ENCODE measurements at places on chromosomes 3 and 15.

DNA sequence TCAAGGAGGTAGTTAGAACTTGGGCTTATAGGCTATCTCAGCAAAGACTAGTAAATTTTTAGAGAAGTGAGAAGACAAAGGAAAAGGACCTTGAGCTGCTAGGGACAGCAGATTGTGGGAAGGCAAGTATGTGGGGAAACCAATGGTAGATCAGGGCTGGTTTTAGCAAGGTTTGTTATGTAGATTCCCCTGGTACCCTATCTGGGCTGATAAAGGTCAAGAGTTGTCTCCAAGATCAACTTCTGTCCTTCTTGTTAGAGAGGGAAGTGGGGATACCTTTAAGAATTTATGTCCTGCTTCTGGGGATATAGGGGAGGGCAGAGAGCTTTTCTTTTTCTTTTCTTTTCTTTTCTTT is 28.9 kb downstream of the KAT2B start:
- DNase-seq = no peak

GRCh38 chr15:87752250-87752951 is 504.1 kb downstream of the NTRK3 start:
- DNase-seq = no peak

DNA sequence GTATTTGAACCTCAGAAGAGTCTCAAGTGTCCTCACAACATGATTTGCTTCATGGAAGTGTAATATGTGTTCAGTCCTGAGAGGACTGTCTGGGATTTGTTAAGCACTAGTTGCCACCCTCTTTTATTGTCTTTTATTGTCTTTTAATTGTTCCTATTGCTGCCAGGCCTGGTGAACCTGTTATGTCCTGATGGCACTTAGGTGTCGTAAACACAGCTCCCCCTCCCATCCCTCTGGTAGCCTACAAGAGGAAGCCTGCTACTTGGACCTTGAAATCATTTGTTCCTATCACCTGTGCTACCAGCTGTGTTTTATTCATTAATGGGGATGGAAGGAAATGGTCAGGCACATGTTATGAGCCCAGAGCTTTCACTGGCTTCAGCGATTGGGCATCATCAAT is 19.3 kb downstream of the CCNB2 start:
- DNase-seq = no peak

DNA sequence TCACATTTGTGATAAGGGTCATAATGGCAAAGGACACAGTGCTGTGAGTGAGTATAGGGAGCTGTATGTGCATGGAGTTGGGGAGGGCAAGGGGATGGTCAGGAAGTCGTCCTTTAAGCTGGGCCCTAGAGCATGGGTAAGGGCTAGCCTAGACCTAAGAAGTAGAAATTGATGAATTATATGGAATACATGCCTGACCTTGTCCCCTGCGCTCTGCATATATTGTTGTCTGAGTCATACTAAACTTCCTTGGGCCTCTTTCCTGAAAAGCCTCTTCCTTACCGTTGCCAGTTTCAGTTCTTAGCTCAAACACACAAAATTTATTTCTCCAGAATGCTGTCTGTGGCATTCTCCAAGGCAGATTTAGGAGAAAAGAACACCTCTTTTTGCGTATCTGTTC is 4.6 kb downstream of the SNRK start:
- DNase-seq = no peak

GRCh38 chr3:72418244-72418643 is 430.0 kb downstream of the SHQ1 start:
- DNase-seq = no peak

- DNase-seq = no peak
These were observed 4.4 kb downstream of the ACAP2 start for GRCh38 chr3:195438371-195438770.

DNA sequence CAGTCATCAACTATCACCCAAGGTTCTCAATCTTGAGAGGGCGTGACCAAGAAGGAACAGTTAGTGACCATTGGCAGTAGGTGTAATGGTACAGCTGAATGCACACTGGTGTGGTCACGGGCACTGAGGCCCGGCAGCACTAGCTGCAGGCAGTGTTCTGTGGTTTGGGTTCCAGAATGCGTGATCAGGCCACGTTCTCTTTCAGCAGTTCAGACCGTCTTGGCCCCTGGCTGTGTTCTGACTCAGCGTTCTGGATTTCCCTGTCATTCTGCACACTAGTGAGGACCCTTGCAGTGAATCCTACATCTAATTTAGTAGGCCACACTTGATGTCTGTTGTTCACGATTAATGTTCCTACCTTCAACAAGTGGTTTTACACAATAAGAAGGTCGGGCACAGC is 220.5 kb upstream of the SLCO3A1 start:
- DNase-seq = no peak

- DNase-seq = no peak
These were observed 12.8 kb upstream of the TOPAZ1 start for GRCh38 chr3:44228900-44229299.

DNA sequence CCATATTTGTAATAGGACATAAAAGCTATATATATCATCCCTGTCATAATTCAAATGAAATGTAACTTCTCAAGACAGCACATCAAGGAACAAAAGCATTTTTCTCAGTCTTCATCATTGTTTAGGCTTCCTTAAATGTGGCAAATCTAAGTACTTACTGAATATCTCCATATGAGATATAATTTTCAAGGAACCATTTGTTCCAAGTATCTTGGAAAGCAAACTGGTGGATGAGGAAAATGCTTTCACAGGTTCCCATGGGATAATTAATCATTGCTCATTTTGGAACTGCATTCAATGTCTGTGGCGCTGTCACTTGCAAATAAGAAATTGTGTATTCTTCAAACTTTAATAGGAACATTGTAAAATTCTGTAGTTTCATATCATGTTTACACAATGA is 52.6 kb upstream of the ZNF385D start:
- DNase-seq = no peak

- DNase-seq = no peak
These were observed 30.2 kb downstream of the IDH3A start for GRCh38 chr15:78179286-78179840.

DNA sequence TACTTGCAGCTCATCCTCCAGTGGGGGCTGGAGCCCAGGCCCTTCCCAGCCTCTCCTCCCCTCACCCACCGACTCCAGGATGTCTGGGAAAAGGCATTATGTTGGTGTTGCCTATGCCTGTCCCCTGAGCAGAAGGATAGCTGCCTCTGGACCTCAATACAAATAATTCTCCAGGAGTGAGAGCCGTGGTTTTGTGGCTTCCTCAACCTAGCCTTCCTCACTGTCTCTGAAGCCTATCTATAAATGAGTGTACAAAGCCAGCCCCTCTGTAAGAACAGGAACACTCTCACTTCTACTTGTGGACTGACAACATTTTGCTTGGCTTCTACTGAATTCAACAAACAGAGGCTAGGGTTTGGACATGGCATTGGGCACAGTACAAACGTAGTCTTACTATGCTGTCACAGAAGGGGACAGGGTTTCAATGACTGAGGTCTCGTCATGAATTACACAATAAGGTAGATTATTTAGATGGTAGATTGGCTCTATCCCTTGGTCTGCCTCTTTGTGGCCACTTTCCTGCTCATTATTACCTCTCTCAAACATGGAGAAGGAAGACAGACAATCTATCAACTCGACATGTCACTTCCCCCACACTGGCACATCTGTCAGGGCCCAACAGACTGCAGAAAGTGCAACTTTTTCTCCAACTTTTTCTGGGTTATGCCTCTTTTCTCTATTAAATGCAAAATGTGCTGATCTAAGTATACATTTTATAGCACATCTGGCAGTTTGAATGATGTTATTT is 82.8 kb upstream of the MEX3B start:
- DNase-seq = no peak

DNA sequence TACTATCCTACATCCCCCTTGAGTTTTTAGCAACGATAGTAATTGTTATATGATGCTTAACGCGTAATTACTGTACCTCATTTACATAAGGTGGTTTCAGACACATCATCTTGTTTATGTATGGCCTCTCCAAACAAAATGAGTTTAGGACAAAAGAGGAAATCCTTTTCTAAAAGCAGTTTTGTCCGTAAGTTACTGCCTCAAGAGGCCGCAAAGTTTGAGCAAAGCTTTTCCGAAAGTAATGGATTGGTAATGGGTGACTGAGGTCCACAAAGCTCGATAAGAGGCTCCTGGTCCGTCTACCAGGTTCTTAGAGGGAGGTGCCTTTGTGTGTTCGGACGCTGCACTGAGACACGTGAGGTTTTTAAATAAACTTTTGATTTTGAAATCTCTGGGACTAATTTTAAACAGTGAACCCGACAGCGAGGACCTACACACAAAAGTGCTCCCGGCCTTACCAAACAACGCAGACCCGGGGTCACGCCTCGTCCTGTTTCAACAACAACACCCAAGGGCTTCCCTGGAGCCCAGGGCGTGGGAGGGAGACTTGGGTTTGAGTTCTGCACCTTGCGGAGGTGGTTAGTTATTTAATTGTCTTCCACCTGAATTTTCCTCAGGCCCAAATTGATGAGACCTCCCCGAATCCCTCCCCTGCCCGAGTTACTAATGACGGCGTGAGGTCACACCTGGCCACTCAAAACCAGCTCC is 456 bp upstream of the C15orf61 start:
- no peak for DNase-seq

GRCh38 chr15:56978898-56979662 is 60.6 kb downstream of the TCF12 start:
- DNase-seq = no peak

DNA sequence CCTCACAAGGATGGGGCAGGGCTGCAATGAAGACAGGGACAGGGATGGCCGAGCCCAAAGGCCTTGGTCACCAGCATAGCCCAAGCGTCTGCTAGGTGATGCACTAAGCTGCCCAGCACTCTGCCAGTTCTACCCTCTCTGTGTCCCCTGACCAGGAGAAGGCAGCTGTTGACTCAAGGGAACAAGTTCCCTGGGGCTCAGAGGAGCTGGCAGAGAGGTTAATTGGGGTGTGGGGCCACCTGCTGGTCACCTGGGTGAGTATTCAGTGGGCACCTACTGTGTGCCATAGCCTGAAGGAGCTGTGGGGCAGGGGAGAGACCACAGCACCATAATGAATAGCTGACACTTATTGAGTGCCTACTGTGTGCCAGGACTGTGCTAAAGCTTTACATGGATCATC is 22.0 kb upstream of the DOCK3 start:
- no peak for DNase-seq

DNA sequence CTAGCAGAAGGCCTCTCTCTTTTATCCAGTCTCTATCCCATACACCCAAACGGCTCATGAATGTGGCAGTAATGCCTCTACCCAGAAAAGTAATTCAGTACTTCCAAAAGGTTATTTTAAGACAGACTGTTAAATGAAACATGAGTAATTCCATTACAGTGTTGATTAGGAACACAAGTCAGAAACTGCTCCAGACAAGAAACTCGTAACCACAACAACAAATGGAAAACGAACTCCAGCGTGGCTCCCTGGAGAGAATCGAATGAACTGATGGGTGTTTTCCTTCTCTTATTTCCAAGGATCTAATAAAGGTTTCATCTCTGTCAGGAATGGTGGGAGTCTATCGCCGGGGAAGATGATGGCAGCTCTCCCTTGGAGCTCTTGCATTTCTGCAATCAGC is 228.4 kb downstream of the MAGI1 start:
- no peak for DNase-seq

DNA sequence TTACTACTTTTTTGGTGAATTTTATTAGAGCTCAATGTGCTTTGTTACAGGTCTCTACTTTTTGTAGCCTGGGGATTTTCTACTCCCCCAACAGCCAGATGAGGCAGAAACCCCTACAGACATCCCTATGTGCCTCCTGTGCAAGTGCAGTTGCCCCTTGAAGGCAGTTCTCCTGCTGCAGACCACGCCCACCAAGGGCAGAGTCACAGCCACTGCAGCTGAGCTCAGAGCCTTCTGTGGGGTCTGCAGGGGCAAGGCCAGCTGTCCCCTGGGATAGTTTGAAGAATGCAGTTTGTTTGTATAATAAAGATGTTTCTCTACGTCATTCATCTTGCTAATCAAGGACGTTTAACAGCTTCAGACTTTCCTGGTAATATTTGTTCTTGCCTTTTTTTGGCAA is 76.8 kb downstream of the NPAP1 start:
- DNase-seq = no peak

- no peak for DNase-seq
These were observed 170.2 kb downstream of the FNDC3B start for GRCh38 chr3:172209333-172210321.

GRCh38 chr3:142628801-142629200 is 32.6 kb downstream of the PLS1 start:
- no peak for DNase-seq

- DNase-seq = no peak
These were observed 60.7 kb downstream of the RPL22L1 start for GRCh38 chr3:170809007-170809974.

GRCh38 chr3:58584690-58585004 is 7.5 kb upstream of the FAM107A start:
- no peak for DNase-seq

DNA sequence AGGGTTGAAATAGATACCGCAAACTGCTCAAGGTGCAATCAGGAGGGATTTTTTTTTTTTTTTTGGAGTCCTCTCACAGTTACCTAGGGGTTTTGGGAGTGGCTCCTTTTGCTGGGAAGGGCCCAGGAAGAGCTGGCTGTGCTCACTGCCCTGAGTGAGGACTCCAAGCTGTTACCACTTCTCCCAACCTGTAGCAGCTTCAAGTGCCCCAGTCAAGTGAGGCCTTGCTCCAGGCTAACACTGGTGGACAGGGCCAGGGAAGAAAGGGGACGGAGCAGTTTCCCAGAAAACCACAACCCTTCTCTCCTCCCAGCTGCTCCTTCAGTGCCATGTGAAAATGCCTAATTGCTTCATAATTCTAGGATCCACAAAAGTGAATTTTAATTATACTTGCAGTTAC is 274.3 kb downstream of the SUCLG2 start:
- DNase-seq = no peak

GRCh38 chr3:94011233-94011711 is 17.1 kb downstream of the STX19 start:
- DNase-seq = no peak

- DNase-seq = no peak
These were observed 179.4 kb downstream of the GBE1 start for GRCh38 chr3:81581966-81582599.

DNA sequence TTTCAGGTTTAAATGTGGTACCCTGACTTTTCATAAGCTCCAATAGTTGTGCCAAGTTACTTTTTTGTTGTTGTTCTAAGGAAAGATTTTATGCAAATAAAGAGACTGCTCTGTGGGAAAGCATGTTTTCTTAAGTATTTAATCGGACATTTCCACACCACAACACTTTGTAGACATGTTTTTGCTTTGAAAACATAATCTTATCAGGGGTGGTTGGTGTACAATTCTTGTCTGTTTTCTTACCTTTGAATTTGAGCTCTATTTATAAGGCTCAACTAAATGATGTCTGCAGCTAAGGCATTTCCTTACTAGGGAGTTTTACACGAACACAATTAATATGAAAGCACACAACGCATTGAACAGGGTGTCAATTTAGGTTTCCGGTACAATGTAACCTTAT is 81.5 kb upstream of the CDIN1 start:
- DNase-seq = no peak

- DNase-seq = no peak
These were observed 229.1 kb upstream of the CBLB start for GRCh38 chr3:106097817-106098435.

GRCh38 chr15:63442080-63442479 is 60.4 kb upstream of the CA12 start:
- no peak for DNase-seq

GRCh38 chr3:152272771-152273242 is 4.1 kb downstream of the MBNL1 start:
- no peak for DNase-seq
